ENCODE measurements at places on chromosomes 11 and 22.

GRCh38 chr22:30276039-30276438 is 9.4 kb upstream of the OSM start:
- DNase-seq = no peak

- DNase-seq = peak; percentile 28
These were observed 479 bp downstream of the RSF1 start for GRCh38 chr11:77819921-77820564.

DNA sequence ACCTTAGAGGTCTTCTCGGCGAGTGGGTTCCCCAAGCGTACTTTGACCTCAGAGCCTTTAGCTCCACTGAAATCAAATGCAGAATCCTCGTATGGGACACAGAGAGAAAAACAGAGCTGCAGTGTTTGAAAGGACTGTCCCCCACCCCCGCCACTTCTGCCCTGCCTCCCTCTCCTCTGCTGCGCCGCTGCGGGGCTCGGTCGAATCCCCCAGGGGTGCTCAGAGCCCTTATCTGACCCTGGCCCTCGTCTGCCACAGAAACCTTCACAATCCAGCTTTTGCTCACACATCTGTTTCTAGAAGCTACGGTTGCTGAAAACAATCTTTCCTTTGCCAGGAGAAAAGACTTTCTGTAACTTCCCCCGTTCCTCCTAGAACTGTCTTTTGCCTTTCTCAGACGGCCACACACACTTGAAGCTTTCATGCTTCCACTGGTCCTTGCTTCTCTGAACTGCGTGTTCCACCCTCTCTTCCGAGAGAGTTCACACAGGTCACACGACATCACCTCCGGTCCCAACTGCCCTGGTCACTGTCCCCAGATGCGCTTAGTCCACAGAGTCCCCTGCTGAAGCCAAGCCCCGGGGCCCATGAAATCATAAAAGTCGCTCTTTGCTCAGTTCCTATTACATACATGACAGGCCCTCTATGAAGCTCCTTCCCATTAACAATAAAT is 3.7 kb downstream of the SMIM35 start:
- no peak for DNase-seq

DNA sequence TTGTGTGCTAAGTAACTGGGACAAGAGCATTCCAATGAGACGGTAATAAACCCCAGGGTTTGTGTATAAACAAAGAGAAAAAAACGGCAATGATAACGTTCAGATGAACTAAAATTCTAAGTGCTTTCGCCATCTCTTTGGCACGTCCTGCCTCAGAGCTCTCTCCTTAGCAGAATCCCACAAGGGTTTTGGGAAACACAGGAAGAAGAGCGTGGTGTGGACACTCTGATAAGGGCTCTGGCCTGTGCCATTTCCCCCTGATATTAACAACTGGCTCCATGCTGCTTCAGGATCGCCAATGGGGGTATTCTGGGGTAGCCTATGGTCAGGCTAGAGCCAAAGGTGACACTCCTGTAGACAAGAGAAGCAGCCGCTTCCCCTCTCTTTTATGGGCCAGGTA is 18.4 kb downstream of the ABCC8 start:
- no peak for DNase-seq

DNA sequence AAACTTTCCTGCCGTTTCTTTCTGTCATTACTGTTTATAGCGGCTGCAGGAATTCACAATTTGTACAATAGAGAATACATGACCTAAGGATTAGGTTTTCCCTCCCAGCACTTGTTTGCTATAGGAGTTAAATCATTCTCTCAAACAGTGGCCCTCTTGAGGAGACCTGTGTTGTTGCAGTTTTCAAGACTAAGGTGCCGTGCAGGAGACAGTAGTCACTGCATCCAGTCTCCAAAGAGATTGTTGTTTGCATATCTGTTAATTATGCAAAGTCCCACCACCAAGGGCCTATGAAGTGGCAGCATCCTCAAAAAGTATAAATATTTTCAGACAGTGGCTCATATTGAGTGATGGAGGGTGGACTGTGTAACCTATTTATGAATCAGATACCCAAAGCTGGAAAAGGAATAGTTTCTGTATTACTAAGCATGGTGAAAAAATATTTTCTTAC is 2.3 kb downstream of the PRSS23 start:
- DNase-seq = no peak

- no peak for DNase-seq
These were observed 30.9 kb downstream of the OR4D9 start for GRCh38 chr11:59542142-59542810.

- DNase-seq = no peak
These were observed 88.9 kb downstream of the KCNQ1 start for GRCh38 chr11:2533587-2534133.

DNA sequence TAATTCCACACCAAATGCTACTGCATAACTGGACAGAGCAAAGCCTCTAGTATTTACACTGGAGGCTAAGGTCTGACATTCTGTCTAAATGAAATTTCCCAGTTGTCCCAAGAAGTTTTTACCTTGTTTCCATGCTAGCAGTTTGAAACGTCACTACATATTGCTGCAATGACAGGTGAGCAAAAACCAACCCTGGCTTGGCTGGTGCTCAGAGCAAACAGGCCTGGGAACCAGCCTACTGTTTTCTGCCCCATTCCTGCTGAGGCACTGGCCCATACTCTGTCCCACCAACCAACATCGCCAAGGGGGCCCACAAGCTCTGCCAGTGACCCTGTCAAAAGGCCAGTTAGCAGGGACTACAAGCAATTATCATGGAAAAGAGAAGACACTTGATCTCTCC is 131.1 kb downstream of the MPPED2 start:
- no peak for DNase-seq

GRCh38 chr22:44001521-44001920 is 22.6 kb upstream of the PARVB start:
- no peak for DNase-seq

GRCh38 chr22:20435436-20436306 is 2.0 kb downstream of the SCARF2 start:
- DNase-seq = no peak

DNA sequence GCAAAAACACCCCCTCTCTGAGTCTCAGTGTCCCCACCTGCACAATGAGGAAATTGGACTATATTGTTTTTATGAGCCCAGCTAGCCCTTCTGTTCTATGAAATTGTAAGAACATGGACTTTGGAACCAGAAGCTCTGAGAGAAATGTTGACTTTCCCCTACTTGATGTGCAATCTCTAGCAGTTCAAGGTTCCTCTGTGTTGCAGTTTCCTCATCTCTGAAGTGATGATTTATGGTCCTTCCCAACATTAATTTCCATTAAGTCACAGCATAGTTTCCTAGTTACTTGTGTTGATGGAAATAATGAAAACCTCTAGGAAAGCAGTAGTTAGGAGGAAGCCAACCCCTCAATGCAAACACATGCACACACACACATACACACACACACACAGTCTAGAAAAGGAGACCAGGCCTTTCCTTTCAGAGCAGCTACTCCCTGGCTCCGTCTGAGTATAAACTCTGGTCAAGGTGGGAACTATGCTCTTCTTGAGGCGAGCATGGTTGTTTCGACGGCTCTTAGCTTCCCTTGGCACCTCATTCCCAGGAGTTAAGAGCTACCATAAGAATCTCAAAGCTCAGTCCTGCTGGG is 518.4 kb downstream of the SOX6 start:
- no peak for DNase-seq

GRCh38 chr11:11125618-11126017 is 227.4 kb downstream of the CSNK2A3 start:
- no peak for DNase-seq

- DNase-seq = no peak
These were observed 75.2 kb downstream of the MN1 start for GRCh38 chr22:27726331-27726685.

GRCh38 chr22:44200451-44200850 is 19.7 kb downstream of the PARVG start:
- DNase-seq = no peak

DNA sequence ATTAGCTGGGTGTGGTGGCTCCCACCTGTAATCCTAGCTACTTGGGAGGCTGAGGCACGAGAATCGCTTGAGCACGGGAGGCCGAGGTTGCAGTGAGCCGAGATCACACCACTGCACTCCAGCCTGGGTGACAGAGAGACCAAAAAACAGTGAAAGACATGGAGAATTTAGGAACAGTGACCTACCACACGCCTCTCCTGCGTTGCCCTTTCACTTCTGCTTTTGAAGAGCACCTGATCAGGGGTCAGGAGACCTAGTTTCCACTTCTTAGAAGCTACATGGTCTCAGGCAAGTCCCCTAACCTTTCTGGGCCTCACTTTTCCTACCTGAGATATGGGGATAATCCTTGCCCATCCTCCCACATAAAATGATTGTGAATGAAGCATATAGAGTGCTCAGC is 12.2 kb downstream of the SLC35C1 start:
- no peak for DNase-seq

- DNase-seq = no peak
These were observed 196.7 kb downstream of the DSCAML1 start for GRCh38 chr11:117600234-117600783.

DNA sequence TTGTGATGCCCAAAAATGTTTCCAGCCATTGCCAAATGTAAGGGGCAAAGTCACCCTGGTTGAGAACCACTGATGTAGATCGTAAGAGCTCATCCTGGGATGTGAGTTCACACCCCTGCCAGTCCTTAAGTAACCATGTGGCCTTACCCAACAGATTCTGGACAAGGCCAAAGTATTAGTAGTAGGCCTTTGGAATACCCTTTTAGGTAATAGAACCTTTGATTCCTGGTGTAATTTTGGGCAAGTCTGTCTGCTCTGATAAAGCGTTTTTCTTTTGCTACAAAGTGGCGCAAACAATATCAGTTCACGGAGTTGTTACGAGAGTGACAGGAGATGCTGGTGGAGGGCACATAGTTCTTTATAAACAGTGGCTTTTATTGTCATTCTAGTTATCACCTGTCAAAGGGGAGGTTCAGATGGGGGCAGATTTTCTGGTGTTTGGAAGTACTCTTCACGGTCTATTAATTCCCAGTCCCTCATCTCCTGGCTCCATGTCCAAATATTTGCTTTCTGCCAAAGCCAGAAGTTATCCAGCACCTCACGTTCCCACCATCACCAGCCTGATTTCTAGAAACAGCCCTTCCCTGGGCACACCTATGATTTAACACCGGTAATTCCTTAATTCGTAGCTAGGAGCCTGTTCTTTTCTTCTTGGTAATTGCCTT is 73.8 kb upstream of the CRYBB3 start:
- DNase-seq = no peak

DNA sequence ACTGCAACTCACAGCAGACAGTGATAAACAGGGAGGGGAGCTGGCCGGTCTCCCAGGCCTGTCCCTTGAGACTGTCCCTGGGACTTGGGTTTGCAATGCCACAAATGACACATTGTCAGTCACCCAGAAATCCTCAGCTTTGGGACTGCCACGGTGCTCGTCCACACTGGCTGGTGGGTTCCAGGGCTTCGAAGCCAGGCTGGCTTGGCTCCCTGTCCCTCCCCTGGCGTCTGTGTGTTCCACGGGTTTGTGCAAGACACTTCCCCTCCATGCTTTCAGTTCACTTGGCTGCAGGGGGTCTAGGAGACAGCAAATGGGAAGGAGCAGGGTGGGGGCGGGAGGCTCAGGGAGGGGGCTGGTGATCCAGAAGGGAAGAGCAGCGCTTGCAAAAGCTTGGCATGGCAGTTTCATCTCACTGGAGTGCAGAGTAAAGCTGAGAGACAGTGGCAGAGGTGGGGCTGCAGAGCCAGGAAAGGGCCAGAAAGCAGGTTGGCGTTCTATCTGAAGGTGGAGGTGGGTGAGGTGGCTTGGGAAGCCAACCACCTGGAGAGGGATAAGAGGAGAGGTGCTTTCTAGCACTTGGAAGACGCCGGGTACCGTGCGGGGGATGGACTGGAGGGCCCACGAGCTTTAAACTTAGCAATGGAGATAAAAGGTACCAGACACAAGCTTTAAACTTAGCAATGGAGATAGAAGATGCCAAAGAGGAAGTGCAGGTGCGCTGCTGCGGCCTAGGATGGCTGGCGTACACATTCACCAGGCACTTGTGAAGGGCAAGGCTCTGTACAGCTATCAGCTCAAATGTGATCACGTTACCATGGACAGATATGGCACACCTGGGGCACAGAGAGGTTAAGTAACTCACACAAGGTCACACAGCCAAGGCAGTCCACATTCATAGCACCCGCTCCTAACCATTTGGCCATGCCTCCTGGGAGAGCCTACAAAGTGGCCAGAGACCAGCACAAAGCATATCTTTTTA is 86.4 kb upstream of the SHISAL1 start:
- no peak for DNase-seq

- DNase-seq = no peak
These were observed 78.0 kb downstream of the CNTN5 start for GRCh38 chr11:99098751-99099150.

Data from effector memory CD4-positive, alpha-beta T cell (primary cell).